NCI-H510A treated with DMSO at 0.1 percent for 48 hours (cell line): ENCODE measurements at places on chromosomes 7 and 10.

GRCh38 chr7:132092106-132092505 is 484.2 kb downstream of the PLXNA4 start:
- DNase-seq = peak; percentile 52

DNA sequence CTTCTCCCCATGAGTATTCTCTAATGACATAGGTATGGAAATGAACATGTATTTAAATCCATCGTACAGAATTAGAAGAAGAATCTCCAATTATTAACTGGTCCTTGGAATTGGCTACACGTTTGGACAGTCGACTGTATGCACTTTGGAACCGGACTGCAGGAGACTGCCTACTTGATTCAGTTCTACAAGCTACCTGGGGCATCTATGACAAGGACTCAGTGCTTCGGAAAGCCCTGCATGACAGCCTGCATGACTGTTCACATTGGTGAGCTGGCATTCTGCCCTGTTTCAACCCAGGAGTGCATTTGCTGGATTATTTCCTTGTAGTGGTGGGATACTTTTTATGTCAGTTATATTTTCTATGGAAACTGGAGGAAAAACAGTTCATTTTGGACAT is 32.2 kb downstream of the ZRANB1 start:
- DNase-seq = no peak

GRCh38 chr10:29876008-29876555 is 183.3 kb downstream of the JCAD start:
- DNase-seq = no peak

DNA sequence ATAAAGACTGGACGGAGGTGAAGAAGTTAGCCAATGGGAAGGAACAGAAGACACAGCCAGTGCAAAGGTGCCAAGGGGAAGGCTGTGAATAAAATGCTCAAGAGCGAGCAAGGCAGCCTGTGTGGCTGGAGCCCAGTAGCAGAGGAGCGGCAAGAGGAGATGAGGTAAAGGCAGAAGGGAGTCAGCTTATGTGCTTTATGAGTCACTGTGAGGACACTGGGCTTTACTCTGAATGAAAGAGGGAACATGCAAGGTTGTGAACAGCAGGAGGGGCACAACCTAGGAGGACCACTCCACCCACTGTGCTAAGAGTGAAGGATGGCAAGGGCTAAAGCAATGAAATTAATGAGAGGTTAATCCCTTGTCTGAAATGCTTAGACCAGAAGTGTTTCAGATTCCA is 129.0 kb upstream of the ODAD2 start:
- no peak for DNase-seq

DNA sequence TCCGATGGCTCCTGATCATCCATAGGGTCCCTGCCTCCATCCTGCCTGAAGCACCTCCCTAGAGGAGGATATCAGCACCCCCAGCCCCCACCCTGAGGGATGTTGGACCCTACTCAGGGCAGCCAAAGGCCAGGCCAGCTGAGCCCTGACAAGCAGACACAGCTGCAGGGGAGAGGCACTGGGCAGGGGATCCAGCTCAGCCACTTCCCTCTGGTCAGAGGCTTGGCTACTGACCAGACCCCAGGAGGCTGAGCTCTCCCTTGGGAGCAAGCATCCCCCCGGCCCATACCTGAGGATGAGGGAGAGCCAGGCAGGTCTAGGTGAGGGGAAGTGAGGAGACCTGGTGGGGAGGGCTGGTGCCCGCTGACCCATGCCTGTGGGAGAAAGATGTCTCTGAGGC is 6.6 kb downstream of the LDB3 start:
- DNase-seq = no peak

DNA sequence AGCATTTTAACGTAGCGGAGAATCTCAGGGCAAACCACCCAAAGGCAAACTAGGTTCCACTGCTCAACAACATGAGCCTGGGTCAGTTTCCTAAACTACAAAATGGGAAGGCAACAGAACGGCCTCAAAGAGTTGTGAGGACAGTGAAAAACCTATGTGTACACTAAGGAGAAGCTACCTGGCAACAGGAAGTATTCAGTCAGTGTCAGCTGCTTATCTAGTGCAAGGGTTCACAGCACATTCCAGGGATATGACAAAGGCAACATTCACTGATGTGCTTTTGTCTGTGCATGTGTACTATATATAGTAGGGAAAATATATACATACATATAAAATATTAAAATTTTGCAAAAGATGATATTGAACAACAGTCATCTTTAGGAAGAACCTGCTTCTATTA is 17.2 kb downstream of the NUDCD3 start:
- DNase-seq = peak; percentile 82

DNA sequence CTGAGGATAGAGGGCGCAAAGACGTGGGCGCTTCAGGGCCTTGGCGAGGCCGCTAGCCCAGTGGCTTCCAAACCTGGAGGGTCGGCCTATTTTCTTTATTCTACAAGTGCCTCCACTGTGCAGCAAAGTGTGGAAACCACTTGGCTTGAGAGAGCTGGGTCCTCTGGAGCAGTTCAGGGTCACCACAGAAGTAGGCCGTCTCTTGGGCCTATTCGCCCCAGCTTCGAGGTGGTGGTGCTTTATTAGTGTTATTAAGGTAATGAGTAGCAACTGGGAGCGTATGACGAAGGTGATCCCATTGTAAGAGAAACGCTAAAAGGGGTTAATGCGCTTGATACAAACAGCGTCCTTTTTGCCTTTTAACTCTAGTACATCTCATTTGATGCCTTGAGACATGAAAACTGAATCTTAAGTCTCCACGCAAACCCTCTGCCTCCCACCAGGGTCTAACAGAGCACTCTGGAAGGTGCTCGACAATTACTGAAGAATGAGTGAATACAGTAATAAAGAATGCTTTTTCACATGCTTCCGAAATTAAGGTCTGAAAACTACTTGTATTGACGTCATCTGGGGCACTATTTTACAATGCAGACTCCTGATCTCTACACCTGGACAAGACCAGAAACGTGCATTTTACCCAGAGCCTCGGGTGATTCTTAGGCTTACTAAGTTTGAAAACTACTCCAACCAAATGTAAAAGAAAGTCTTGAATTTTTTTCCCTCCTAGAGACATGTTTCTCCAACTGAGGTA is 647 bp upstream of the GSAP start:
- DNase-seq = peak; percentile 35

GRCh38 chr10:73743905-73744663 is at the start of gene SEC24C:
SEC24C (plus strand) TSS chr10:73744372; CDS start chr10:73746833, 2,461 bp downstream.
- peak; percentile 98 for DNase-seq

DNA sequence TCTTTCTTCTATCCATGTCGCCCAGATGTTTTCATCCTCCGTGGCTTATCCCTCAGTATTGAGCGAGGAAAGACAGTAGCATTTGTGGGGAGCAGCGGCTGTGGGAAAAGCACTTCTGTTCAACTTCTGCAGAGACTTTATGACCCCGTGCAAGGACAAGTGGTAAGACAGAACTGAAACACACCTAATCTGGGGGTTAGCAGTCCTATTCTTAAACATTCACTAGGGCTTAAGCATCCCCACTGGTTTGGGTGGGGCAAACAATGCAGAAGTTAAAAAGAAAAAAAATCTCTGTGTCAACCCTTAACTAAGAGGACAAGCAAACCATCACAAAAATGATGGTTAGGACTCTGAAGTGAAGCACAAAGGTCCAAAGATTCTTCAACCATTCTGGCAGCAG is 43.8 kb downstream of the SP8 start:
- DNase-seq = no peak

GRCh38 chr7:46651561-46652088 is 730.6 kb upstream of the IGFBP3 start:
- no peak for DNase-seq

GRCh38 chr7:6648815-6649104 is 11.6 kb downstream of the ZNF316 start:
- DNase-seq = no peak

DNA sequence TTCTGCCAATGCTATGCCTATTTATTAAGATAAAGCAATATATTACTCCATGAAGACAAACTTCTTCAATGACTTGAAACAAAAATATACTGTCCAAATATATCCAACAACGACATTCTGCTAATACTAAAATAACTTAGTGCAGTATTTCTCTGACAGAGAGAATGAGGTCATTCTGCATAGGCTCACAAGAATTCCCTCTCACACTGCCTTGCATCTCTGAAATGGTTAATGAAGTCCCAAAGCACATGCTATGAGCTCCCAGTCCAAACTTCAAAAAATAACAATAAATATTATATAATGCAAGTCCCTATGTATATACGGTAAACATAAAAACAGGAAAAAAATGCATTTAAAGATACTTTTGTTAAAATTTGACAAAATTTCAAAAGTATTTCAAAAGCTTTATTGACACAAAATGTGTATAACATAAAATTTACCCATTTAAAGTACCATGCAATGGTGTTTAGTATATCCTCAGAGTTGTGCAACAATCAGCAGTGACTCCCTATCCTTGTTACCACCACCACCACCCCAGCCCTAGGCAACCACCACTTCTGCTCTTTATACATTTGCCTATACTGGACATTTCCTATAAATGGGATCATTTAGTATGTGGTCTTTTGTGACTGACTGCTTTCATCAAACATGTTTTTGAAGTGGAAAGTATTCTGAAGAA is 27.6 kb downstream of the CHCHD3 start:
- no peak for DNase-seq

GRCh38 chr7:121605317-121605680 is 209.2 kb upstream of the FAM3C start:
- peak; percentile 15 for DNase-seq

DNA sequence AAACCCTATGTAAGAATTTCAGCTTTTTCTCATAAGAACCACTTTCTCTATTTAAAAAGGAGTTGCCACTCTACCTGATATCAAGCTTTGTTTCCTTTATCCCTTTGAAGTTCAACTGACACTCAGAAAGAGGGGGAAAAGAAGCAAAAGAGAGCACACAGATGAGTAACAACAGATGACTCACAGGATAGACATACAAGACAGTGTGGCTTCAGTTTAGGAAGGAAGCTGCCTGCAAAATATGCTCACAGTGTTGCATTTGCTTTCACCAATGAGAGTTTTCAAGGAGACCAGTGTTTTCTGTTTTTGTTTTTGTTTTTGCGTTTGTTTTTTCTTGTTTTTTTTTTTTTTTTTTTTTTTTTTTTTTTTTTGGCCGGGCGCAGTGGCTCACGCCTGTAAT is 1181.6 kb downstream of the DNAJB9 start:
- no peak for DNase-seq

DNA sequence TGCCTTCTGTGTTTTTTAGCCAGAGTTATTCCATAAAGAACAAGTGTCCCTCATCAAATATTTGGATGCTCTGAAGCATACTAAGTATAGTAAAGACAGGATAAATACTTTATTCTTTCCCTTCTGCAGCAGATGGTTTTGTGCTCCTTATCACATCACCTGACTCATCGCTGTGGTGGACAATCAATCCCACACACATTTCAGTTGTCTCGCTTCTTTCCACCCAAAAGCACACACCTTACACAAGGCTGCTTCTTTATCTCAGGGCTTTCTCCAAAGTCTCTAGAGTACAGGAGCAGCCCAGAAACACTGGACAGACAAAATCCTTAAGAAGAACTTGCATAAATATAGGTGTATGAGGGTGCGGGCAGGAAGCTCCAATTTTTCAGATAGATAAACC is 43.4 kb downstream of the IGF2BP3 start:
- DNase-seq = no peak

- no peak for DNase-seq
These were observed 122.0 kb downstream of the PRLHR start for GRCh38 chr10:118473305-118473960.

GRCh38 chr10:65952086-65952485 is 973.8 kb upstream of the LRRTM3 start:
- DNase-seq = no peak

- no peak for DNase-seq
These were observed 48.0 kb downstream of the SEC23IP start for GRCh38 chr10:119940487-119940886.

DNA sequence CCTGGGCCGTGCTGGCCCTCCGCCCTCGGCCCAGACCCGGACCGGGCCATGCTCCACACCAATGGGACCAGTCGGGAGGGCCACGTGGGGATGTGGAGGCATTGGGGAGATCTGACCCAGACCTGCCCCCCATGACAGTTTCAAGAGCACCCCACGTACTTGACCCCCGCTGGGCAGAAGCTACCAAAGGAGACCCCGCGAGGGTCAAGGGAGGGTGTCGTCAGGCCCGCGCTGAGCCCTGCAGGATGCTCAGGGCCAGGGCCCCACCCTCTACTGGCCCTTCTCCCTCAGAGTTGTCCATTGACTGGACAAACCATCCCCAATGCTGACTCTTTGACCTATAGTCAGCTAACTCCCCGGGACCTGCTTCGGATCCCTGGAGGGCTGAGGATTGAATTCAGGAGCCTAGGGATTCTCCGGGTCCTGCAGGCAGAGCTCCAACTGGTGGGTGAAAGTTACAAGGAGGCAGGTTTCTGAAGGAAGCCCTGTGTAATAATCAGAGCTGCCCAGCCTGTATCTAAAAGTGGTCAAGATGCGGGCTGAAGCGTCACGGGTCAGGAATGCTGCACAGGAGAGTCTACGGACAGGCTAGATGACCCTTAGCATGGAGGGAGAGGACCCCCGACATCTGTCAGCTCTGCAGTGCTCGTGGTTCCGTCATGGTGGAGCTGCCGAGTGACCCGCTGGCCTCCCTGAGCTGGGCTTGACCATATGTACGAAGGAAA is 498 bp upstream of the CALHM2 start:
- no peak for DNase-seq

- no peak for DNase-seq
These were observed 179.9 kb upstream of the MBL2 start for GRCh38 chr10:52952391-52953055.

- peak; percentile 81 for DNase-seq
These were observed 49.9 kb downstream of the PWWP2B start for GRCh38 chr10:132446661-132447445.

- DNase-seq = no peak
These were observed 13.4 kb downstream of the MBL2 start for GRCh38 chr10:52759154-52759553.

DNA sequence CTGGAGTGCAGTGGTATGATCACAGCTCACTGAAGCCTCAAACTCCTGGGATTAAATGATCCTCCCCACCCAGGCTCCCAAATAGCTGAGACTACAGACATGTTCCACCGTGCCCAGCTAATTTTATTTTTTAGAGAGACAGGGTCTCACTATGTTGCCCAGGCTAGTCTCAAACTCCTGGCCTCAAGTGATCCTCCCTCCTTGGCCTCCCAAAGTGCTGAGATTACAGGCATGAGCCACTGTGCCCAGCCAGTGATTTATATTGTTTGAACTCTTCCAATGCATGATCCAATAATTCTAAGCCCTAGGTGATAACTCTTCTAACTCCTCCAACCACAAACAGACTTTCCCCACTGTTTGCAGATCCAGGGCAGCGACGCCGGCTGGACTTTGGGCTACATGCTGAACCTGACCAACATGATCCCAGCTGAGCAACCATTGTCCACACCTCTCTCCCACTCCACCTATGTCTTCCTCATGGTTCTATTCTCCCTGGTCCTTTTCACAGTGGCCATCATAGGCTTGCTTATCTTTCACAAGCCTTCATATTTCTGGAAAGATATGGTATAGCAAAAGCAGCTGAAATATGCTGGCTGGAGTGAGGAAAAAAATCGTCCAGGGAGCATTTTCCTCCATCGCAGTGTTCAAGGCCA is 41.8 kb upstream of the CC2D2B start:
- DNase-seq = no peak

GRCh38 chr10:122263971-122264370 is 7.1 kb upstream of the BTBD16 start:
- no peak for DNase-seq

- DNase-seq = no peak
These were observed 149.7 kb downstream of the PRPF18 start for GRCh38 chr10:13736506-13736905.

GRCh38 chr10:43872644-43873043 is 224.0 kb upstream of the ZNF32 start:
- no peak for DNase-seq
